Activated CD4-positive, alpha-beta memory T cell treated with anti-CD3 and anti-CD28 coated beads, Interleukin-2, amount 10 ng/mL, durations not matched to agents 7 days and 5 days (primary cell): ENCODE measurements at places on chromosomes 16 and 17.
A peak's percentile ranks its signal among the peaks of the same experiment; 100 is the strongest.

GRCh38 chr16:84810518-84811273, 9.1 kb upstream of the CRISPLD2 start:
- DNase-seq, result no peak

- DNase-seq, result no peak
These were observed 470.5 kb upstream of the SALL1 start for GRCh38 chr16:51621610-51622009.

- DNase-seq, result no peak
These were observed 98.8 kb upstream of the METRNL start for GRCh38 chr17:82980632-82981031.

- no peak for DNase-seq
These were observed 7.6 kb downstream of the NUDT7 start for GRCh38 chr16:77729951-77730350.

DNA sequence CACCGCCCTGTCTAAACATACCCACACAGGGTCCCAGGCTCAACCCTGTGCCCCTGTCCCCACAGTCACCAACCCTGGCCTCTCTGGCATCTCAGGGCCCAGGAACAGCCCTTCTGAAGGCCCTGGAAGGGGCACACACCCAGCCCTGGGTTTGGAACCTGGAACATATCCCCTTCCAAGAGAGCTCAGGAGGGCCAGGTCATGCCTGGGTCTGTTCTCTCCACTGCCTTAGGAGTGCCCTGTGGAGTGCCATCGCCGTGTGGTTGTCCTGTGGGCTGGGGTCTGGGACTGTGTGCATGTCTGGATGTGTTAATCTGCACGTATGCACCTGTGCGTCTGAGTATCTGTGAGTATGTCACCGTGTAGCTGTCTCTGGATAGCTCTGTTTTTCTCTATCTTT, 45.2 kb upstream of the ACSM2B start:
- DNase-seq, result no peak

DNA sequence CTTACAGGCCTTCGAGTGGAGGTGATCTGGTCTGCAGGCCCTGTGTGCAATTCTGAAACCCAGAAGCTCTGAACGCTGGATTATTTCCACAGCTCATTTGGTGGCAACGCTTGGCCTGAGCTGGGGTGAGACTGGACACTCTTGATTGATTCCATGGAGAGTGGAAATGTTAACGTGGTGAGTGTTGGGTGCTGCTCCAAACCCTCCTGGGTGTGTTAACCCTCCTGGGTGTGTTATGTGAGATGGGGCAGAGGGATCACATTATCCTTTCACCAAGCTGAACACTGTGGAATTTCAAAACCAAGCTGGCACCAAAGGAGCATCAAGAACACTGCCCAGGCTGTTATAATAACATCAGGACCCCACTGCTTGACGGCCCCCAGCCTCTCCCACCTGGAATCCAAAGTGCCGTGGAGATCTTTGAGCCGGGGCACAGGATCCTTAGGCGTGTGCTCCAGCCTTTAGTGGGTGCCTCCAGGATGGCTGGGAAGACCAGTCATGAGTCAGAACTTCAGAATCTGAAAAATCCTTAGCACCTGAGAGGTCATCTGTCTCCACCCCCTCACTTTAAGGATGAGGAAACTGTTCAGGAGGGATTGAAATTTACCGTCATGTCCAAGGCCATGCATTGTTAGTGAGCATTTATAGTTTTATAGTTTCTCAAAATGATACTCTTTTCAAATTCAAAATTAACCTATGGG, 75.0 kb downstream of the RPTOR start:
- DNase-seq, result no peak

- no peak for DNase-seq
These were observed 127.6 kb downstream of the CHD9NB start for GRCh38 chr16:52925143-52925542.

DNA sequence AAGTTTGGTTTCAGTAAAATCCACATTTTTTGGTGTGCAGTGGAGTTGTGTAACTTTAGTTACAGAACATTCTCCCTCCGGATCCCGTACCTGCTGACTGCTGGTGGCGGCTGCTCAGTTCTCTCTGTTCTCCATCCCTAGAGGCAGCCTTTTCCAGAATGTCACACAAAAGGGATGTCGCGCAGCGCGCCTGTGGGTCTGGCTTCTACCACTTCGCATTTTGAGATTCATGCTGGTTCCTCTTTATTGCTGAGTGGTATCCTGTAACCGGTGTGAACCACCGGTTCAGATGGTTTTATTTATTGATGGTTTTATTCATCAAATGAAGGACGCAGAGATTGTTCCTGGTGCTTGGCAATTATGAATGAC, 981 bp upstream of the CEP131 start:
- DNase-seq, result no peak

GRCh38 chr16:21277045-21277926, 804 bp downstream of the CRYM start:
- no peak for DNase-seq

GRCh38 chr16:70476272-70477020, 22.1 kb downstream of the FCSK start:
- peak; percentile 57 for DNase-seq

GRCh38 chr16:29684679-29685078, 5.7 kb downstream of the QPRT start:
- no peak for DNase-seq

GRCh38 chr17:73611630-73612029, 32.6 kb downstream of the SDK2 start:
- no peak for DNase-seq

DNA sequence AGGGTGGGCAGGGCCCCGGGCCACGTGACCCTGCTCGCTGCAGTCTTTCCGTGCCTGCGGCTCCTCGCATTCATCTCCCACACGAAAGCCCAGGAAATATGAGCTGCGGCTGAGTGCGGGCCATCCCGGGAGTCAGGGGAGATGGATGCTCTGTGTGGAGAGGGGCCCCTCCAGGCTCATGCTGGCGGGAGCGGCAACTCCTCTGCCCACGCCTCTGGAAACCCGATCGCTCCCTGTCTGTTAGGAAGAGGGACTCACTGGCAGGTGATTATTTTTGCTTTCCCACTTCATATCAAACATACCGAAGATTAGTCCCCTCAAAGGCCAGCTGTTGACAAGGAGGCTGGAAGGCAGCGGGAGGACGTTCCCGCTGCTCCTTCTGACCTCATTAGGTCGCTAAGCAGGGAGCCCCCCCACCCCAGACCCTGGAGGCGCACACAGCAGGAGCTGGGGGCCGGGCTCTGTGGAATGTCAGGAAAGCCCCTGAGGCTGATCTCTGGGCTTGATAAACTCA, 228.5 kb downstream of the FOXL1 start:
- DNase-seq, result no peak

- no peak for DNase-seq
These were observed 127.9 kb upstream of the CDH11 start for GRCh38 chr16:65249768-65250167.

DNA sequence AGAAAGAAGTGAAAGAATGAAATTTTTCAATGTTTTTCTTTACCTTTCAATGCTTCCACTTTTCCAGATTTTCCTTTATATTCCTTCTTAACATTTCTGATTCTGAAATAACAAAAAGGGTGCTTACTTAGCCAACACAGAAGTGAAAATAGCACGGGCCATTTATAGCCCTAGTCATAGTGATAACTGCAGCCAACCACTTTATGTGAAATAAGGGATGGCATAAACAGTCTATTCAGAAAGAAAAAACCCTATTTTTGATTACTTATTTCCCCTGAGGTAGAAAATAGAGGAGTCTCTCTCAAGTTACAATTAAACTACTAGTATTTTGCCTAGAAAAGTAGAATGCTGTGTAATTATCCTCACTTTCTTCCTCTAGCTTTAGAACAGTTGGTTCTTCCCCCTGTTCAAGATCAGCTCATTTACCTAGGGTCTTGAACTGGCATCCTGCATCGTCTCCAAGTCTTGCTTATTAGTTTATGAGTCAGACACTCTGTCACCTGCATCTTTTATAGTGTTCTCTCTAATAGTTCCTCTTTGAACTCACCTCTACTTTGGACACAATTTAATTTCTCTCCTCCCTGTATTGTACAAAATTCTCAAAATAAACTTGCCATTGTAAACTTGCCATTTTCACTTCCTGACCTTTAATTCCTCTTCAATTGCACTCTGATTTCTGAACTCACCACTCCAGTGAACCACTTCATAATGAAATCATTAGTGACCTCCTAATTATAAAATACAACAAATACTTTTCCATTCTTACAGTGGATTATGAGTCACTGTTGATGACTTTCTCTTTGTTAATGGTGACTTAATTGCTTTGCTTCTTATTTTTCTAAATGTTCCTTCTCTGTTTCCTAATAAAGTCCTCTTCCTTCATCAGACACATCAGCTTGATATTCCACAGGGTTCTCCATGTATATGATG, 23.6 kb downstream of the ABCA6 start:
- no peak for DNase-seq

DNA sequence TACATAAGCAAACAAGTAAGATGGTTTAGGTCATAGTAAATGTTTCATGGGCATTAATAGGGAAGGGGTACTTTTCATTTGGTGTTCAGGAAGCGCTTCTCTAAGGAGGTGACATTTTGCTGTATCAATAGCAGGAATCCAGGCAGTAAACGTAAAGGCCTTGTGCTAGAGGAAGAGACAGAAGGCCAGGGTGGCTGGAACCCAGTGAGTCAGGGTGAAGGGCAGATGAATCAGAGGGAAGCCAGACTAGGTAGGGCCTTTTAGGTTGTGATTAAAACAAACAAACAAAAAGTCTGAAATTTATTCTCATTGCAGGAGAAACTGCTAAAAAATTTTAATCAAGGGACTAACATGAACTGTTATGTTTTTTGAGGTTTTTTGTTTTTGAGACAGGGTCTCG, 6.5 kb downstream of the BMERB1 start:
- DNase-seq, result no peak

- peak; percentile 50 for DNase-seq
These were observed 338.5 kb downstream of the PMP22 start for GRCh38 chr17:14926526-14927122.

DNA sequence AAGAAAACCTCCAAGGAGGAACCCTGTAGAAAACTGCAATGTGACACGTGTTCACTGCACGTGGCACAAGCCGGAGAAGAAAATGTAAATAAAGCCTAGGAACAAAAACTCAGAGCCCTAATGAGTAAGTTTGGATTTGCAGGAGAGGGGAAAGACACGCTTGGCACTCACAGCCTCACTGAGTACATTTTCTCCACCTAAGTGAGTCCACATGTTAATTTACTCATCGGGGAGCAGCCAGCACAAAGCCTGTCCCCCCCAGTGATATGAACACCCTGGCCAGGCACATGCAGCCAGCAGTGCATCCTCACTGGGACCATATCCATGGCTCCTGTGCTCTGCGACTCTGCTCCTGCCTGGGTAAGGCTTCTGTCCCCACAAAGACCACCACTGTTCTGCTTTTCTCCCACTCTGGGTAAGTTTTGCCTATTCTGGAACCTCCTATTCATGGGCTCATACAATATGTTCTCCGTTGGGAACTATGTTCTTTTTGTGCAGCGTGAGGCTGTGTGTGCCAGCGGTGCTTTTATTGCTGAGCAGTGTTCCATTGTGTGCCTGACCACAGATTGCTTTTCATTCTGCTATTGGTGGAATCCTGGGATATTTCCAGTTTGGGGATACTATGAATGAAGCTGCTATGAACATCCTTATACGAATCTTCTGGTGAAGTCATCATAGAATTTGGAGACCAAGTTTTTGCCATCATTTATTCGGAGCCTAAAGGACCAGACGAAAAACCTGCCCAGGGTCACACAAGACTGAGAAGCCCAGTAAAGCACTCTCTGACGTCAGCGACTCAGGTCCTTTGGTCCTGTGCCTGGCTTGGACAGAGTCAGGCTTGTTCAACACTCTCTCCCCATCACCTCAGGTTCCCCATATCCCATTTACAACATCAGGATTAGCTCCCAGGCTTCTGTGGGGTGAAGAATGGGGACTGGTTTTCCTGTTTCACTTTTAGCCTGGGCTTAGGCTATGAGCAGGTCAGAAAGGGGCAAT, 53.3 kb downstream of the RNF112 start:
- no peak for DNase-seq

DNA sequence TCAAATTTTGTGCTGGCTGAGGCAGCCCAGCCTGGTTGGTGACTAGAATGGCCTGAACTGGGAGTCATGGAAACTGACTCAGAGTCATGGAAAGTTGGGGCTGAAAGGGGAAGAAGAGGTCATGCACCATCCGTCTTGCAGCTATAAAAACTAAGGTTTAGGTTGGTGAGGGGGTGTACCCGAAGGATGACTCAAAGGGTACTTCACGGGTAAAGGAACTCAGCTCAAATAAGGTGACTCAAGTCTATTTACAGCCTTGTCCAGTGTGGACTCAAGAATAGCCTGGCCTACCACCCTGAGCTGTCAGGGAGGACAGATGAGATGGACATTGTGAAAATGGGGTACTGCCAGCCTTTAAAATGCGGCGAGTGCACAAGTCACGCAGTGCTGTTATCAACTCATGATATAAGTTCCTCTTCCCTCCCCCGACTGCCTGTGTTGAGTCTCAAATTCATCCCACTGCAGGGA, 18.6 kb downstream of the CD300LB start:
- DNase-seq, result no peak

- DNase-seq, result no peak
These were observed 71.1 kb downstream of the RPGRIP1L start for GRCh38 chr16:53632526-53632925.

GRCh38 chr16:70428178-70428998, 10.5 kb downstream of the ST3GAL2 start:
- DNase-seq, result peak; percentile 63

DNA sequence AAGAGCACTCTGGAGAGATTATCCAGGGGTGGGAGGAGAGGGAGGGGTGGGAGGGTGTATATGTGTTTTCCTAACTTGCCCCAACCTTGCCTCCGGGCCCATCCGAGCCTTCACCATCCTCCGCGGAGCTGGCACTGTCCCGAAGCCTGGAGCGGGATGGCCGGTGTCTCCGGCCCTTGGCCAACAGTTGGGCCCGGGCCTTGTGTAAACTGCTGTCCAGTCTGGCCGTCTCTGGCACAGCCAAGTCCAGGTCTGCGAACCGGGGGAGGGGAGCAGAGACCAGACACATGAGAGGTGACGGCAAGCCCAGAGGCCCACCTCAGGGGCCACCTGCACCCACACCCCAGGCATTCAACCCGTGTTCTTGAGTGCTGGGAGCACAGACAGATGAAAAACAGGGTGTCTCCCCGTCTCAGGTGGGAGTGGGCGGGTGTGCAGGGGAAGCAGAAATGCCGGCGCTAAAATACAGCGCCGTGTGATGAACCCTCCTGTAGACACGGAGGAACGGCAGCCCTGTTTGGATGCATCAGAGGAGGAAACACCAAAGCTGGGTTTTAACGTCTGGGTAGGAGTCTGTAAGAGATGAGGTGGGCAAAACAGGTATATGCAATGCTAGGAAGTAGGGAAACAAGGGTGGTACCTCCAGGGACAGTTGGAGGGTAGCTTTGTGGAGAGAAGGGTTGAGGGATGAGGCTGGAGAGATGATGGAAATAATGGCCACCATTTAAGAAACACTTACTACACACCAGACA, 11.7 kb downstream of the SAMD14 start:
- DNase-seq, result no peak

GRCh38 chr17:8074554-8074953, 13.0 kb downstream of the ALOX12B start:
- no peak for DNase-seq

DNA sequence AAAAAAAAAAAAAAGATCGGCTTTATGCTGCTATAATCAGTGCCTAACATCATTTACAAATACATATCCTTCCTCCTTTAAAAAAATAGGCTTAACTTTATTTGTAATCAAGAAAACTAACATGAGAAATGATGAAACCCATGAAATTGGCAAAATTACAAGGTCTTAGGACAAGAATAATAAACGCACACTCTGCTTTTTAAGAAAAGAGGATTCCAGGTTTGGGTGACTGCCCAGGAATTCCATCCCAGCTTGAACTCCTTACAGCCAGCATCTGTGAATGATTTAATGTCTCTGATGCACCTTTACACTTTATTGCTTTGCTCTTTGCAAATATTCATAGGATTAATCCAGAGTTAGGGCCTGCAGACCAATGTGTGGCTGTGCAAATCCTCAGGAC, 196.0 kb downstream of the CBLN1 start:
- DNase-seq, result no peak
